Activated CD8-positive, alpha-beta memory T cell treated with anti-CD3 and anti-CD28 coated beads, Interleukin-2, amount 50 U/mL, for 48 hours (primary cell): ENCODE measurements at places on chromosomes 7 and 10.

GRCh38 chr7:65938336-65938895, 43.6 kb downstream of the GUSB start:
- no peak for DNase-seq

GRCh38 chr7:105594034-105594433, 12.7 kb upstream of the EFCAB10 start:
- DNase-seq: no peak

GRCh38 chr7:159000859-159001435, 143.7 kb downstream of the VIPR2 start:
- DNase-seq: no peak

GRCh38 chr7:51982653-51983052, 666.0 kb upstream of the COBL start:
- no peak for DNase-seq

DNA sequence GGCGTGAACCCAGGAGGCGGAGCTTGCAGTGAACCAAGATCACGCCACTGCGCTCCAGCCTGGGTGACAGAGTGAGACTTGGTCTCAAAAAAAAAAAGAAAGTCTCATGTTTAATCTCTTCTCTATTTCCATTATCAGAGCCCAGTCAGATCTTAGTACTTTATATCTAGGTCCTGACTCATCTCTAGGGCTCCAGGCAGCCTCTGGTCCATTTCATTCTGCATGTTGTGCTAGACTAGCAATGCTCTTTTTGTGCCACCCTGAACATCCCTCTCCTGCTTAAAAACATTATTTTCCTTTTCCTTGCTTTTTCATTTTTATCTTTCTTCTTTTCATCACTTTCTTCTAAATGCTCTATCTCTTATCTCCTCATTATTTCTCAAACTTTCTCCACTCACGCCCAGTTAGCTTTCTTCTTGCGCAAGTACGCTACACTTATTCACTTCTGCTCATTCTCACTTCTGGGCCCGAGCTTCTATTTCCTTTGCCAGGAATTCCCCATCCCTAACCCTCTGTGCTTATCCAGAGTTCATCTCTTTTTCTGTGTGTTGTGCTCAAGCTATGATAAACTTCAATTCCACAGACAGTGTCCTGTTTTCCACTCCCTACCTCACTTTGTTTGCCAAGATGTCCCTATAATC, 63.9 kb downstream of the BTAF1 start:
- DNase-seq: no peak

- DNase-seq: no peak
Measured at GRCh38 chr10:124678557-124679240, 65.5 kb downstream of the FAM53B start.

DNA sequence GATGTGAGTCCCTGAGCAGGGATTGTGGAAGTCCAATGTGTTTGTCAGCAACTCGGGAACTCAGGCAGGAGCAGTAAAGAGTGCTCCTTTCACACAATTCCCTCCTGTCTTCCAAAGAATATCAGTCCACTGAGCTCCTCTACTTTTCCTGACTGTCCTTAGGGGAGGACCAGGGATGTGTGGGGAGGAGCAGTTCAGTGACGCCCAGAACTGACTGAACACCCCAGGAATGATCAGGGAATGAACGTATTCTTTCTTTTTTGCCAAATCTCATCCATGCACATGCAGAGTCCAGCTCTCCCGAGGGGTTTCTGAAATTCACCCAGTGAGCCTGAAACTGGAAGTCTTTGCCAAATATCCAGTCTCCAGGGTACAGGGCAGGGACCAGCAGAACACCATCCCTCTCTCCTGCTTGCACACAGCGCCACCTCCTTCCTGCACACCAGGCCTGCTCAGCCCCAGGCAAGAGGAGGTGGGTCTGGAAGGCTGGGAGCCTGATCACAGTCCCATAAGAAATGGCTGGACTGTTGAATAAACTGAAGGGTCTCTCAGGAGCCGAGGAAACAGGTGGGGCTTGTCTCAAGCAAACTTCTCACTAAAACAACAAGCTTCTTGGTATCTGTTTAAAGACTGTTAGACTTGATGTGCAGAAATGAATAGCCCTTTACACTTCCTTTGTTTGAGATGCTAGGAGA, 294.7 kb downstream of the C7orf25 start:
- DNase-seq: no peak

GRCh38 chr7:139451638-139452037, 31.8 kb downstream of the KLRG2 start:
- DNase-seq: no peak

- no peak for DNase-seq
Measured at GRCh38 chr7:4711634-4712033, 29.5 kb downstream of the FOXK1 start.

GRCh38 chr10:101726115-101726387, 31.1 kb upstream of the FBXW4 start:
- DNase-seq: no peak

GRCh38 chr10:14356921-14357320, 26.2 kb upstream of the FRMD4A start:
- DNase-seq: no peak

GRCh38 chr10:32317795-32318357, 29.1 kb downstream of the EPC1 start:
- DNase-seq: no peak

DNA sequence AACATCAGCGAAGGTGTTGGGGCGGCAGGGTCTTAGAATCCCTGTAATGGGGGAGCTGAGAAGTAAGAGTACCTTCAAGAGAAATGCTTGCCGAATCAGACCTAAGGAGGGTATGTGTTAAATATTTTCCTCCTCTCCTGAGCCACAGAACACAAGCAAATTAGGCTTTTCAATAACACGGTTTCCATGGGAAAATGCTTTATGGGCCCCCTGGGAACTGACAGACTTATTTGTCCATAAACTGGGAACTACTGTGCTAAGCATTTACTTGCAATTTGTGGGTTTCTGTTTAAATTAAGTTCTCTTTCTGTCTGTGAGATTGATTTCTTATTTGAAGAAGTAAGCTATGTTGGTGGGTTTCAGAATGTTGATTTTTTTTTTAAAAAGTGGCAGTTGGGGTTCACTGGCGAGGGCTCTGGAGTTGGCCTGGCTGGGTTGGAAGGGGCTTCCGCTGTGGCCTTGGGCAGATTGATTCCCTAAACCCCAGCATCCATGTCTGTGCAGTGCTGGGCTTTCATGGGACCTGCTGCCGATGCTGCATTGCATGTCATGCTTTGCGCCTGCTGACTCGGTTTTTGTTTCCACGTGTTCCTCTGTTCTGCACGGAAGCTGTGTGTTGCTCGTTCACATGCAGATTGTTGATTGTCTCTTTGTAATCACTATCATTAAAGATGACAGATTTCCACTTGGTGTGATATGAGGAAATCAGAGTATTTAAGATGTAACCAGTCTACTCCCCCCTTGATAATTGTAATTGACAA, 7.2 kb downstream of the RBM17 start:
- DNase-seq: no peak

GRCh38 chr7:5195157-5195556, 5.1 kb downstream of the WIPI2 start:
- DNase-seq: no peak

GRCh38 chr10:69057261-69057950, 30.5 kb upstream of the SRGN start:
- DNase-seq: no peak

DNA sequence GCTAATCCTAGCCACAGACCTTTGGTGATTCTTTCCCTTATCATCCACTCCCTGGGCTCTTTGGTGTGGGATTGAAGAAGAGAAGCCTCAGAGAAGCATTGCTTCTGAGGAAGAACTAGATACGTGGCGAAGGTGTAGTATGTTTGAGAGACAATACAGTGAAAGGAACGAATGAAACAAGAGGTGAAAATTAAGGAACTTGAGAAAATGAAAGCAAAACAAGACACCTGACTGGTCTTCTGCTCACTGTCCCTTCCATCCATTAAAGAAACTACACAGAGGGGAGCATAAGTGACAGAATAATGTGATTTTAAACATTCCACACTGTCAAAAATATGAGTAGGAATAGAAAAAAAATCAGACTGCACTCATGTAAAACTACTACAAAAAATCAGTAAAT, 219.6 kb upstream of the NPSR1 start:
- no peak for DNase-seq

DNA sequence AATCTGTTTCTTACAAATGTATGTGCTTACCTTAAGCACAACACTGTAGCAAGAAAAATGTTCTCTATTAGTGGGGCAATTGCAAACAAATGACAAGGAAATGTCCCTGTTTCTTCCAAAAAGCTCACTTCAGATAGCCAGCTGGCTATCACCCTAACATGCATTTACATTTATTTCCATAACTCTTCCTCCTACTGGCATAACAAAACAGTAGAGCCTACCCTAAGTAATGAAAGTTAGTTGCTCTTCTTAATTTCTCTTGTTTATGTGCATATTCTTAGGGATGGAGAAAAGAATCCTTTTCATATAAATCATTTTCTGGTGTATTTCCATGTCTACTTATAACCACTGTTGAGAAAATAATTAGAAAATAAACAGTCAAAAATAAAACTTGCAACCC, 100.4 kb downstream of the SGMS1 start:
- no peak for DNase-seq

DNA sequence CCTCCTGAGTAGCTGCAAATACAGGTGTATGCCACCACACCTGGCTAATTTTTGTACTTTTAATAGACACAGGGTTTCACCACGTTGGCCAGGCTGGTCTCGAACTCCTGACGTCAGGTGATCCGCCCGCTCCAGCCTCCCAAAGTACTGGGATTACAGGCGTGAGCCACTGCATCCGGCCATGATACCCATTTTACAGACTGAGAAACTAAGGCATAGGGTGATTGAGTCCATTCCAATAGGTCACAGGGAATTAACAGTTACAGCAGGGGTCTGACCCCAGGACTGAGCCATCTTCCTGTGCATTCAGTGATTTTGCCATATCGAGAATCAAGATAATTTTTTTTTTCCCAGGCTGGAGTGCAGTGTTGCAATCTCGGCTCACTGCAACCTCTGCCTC, 12.3 kb upstream of the CTBP2 start:
- no peak for DNase-seq

GRCh38 chr7:111312966-111313365, 222.0 kb downstream of the LRRN3 start:
- DNase-seq: no peak

GRCh38 chr7:28512668-28513440, 100.5 kb downstream of the CREB5 start:
- no peak for DNase-seq

- DNase-seq: no peak
Measured at GRCh38 chr10:112497347-112497950, 50.4 kb downstream of the VTI1A start.

DNA sequence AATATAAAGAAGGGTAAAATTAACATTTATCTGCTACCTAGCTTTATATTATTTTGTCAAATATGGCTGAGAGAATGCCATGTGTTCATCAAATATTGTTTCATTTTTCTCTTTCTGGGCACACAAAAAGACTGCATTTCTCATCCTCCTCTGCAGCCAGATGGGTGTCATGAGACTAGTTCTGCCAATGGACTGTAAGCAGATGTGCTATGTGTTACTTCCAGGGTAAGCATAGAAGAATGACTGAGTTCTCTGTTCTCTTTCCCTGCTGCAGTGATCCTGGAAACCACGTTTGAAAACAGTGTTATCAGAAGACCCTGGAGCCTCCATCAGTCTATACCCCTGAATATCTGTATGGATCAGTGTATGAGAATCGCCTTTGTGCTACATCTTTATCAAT, 24.1 kb upstream of the SLK start:
- DNase-seq: no peak

DNA sequence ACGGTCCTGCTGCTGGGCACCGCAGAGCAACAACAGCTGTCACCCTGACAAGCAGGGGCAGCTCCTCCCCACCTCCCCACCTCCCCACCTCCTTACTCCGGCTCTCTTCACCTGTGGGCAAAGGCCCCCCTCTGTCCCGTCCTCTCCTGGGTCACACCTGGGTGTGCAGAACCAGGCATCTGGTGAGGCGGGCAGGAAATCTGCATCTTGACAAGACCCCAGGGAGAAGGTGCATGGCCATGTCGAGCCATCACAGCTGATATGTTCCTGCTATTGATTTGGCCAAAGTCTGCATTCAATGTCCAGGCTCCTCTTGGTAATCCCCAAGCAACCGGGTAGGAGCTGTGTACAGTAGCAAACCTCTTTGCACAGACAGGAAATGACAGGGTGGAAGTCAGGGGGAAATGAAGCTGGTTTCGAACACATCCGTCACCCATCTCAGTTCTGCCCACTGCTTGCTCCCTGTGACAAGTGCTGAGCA, 554.2 kb downstream of the DNAJB6 start:
- DNase-seq: no peak

DNA sequence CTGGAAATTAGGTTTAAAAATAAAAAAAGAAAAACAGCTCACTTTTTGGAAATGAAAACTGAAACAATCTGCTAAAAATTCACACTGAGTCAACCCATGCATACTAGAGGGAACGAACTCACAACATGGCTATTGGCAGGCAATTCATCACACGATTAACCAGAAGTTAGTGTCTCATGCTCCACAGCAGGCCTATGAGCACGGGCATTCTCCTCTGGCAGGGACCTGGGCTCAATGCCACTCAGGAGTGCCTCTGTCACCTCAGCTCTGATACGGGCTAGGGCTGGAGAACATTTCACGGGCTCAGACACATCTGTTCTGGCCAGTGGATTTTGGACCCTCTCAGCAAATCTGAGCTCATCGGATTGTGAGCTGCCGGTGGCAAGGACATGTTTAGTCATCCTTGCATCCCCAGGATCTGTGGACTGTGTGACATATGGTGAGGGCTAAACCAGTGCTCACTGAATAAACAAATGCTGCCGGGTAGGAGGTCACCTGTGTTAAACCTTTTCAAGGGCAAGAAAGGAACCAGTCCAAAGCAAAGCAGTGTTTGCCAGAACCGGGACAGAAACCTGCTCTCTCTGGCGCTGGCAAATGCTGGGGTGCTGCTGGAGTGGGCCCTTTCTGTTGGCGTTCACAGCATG, 40.1 kb downstream of the POLR3A start:
- no peak for DNase-seq

- no peak for DNase-seq
Measured at GRCh38 chr10:77405771-77406241, 231.8 kb downstream of the KCNMA1 start.

DNA sequence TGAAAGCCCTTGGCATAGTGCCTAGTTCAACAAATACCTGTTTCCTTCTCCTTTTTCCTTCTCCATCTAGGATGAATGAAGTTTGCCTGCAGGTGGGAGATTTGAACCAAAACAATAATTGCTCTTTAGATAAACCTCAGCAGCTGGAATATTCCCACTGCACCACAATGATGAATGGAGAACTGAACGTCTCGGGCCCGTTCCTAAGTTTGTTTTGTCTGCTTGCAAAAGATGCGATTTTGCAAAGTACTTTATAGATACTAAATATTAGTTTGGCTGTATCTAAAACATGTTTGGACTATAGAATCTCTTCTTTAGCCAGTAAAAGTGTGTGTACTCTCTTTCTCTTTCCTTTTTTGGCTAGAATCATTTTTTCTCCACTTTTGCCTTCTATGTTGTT, 75.8 kb upstream of the BMPER start:
- no peak for DNase-seq

DNA sequence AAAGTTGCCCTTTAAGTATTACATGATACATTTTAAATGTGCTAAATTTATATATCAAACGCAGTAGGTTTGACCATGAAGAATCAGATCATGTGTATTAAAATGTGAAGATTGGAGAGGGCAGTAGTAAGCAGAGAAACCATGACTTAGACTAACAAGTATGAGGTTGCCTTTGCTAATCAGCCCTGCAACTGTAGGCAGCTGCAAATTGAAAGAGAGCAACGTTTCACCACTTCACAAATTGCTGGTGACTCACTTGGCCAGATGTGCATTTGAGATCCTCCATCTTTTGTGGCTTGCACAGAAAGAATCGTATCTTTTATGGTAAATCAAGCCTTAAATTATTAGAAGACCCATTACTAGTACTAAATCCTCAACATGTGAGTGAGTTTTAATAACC, 10.1 kb upstream of the SEMA3A start:
- DNase-seq: no peak

GRCh38 chr7:24378871-24379616, 95.1 kb downstream of the NPY start:
- DNase-seq: no peak
